MCF 10A (cell line): ENCODE measurements at places on chromosomes 1 and 21. TPM values are rescaled to one million over a fixed set of nuclear protein-coding genes. Genes with fewer than 3 reads are reported as not detected.

- H3K27me3 ChIP-seq, result no peaks in the 10 kb centered on the region
- no peak overlapping the region for H3K27ac ChIP-seq
- no peak for DNase-seq
- H3K4me1 ChIP-seq, result peaks cover 16% of the 10 kb centered on the region
- no peak overlapping the region for H3K4me3 ChIP-seq
- peaks cover 3% of the 10 kb centered on the region for H3K36me3 ChIP-seq
Observed at GRCh38 chr1:9040659-9041030, 14.4 kb upstream of the SLC2A7 start.

- no peak overlapping the region for H3K4me3 ChIP-seq
- no peaks in the 10 kb centered on the region for H3K4me1 ChIP-seq
- no peak overlapping the region for H3K27ac ChIP-seq
- no peaks in the 10 kb centered on the region for H3K36me3 ChIP-seq
Observed at GRCh38 chr1:170765712-170766330, 101.9 kb downstream of the PRRX1 start.

The TIAM1 gene
- total RNA-seq, result 9.0 and 9.8 TPM in 2 replicates

- peaks cover 5% of the 10 kb centered on the region for H3K4me1 ChIP-seq
- DNase-seq, result peak; percentile 69
- H3K27me3 ChIP-seq, result no peaks in the 10 kb centered on the region
- no peak overlapping the region for H3K4me3 ChIP-seq
Observed at GRCh38 chr1:26582836-26583460, 53.4 kb downstream of the RPS6KA1 start.

- no peaks in the 10 kb centered on the region for H3K4me1 ChIP-seq
- no peak overlapping the region for H3K27ac ChIP-seq
- DNase-seq, result no peak
- H3K36me3 ChIP-seq, result no peaks in the 10 kb centered on the region
- H3K27me3 ChIP-seq, result no peaks in the 10 kb centered on the region
Observed at GRCh38 chr1:172220376-172220775, 200.1 kb upstream of the C1orf105 start.

DNA sequence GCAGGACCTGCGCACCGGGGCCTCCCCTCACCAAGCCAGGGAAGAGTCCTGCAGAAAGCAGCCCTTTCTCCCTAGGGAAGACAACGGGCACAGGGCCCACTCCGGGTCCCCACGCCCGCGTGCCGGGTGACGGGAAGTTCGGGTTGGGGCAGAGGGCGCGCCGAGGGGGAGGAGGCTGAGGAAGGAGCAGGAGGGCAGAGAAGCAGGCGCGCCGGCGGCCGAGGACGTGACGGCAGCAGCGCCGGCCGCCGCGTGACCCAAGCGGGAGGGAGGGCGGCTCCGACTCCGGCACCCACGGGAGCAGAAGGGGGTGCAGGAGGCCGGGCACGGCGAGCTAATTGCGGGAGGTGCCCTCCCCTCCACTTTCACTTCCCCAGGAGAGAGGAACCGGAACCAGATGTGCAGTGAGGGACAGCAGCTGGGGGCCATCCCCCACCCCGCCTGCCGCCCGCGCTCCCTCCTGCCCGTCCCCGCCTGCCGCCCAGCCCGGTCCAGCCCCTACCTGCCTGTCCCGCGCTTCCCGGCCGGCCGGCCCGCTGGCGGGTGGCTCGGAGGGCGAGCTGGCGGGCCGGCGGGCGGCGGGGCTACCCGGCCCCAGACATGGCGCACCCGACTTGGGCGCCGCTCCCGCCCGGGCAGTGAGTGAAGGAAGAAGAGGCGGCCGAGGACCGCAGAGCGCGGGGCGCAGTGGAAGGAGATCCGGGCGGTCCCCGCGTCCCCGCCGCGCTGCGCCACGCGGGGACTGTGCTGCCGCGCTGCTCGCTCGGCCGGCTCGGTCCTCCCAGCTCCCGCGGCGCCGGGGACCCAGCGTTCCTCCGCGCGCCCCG is 510 bp downstream of the DENND4B start:
- no peaks in the 10 kb centered on the region for H3K27me3 ChIP-seq
- peak overlapping the region; percentile 88 for H3K27ac ChIP-seq
- H3K4me1 ChIP-seq, result peaks cover 21% of the 10 kb centered on the region
- peak; percentile 71 for DNase-seq
- peak overlapping the region; percentile 90 for H3K4me3 ChIP-seq

DNA sequence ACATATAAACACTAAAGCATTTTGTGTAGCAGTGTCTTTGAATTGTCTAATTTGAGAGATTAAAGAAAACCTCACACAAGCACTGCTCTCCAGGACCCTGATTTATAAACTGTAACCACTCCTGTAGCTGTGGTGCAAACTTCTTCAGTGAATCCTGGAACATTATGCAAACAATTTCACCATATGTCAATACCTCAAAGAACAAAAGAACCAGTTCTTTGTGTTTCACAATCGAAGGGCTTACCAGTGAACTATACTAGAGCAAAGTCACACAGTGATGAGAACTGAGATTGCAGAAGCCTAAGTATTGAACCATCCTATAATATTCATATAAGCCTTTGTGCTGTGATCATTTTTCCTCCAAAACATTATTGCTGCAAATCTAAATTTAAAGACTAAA is 21.5 kb downstream of the DPH5 start:
- no peaks in the 10 kb centered on the region for H3K27me3 ChIP-seq
- no peak overlapping the region for H3K4me3 ChIP-seq
- peaks cover 31% of the 10 kb centered on the region for H3K4me1 ChIP-seq
- peaks cover 24% of the 10 kb centered on the region for H3K36me3 ChIP-seq
- H3K27ac ChIP-seq, result peak overlapping the region; percentile 31

The PEX14 gene
- total RNA-seq, result 22.2 and 26.6 TPM in 2 replicates

DNA sequence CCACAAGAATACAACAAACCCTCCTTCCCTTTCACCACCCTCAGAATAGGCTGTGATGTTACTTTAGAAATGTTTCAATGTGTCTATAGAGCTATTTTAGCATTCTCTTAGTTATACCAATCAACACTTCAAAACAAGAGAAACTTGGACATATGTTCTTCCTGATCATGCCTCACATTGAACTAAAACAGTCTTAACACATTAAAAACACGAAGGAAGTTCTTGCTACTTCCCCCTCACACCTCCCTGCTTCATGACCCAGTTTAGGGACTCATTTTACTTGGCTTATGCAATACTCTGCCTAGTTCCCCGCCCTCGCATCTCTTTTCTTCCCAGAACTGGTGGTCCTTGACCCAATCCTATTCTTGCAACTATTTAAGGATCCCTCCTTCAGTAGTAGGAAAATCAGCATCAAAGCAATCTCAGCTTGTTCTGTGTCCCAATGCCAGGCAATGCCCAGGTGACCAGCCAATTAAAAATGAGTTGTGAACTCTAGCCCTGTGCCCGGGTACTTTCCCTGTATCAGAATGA is 408.8 kb upstream of the BEND5 start:
- no peaks in the 10 kb centered on the region for H3K27me3 ChIP-seq
- H3K36me3 ChIP-seq, result no peaks in the 10 kb centered on the region
- DNase-seq, result no peak
- H3K4me1 ChIP-seq, result no peaks in the 10 kb centered on the region
- H3K27ac ChIP-seq, result no peak overlapping the region
- no peak overlapping the region for H3K4me3 ChIP-seq

The SAMD13 gene
- total RNA-seq, result 1.2 and 1.3 TPM in 2 replicates
